Activated T-cell treated with anti-CD3 and anti-CD28 coated beads for 4 hours (primary cell): ENCODE measurements at places on chromosomes 12 and 14.
A peak's percentile ranks its signal among the peaks of the same experiment; 100 is the strongest.

- no peak for DNase-seq
Observed at GRCh38 chr12:108702595-108703320, 28.6 kb downstream of the CORO1C start.

DNA sequence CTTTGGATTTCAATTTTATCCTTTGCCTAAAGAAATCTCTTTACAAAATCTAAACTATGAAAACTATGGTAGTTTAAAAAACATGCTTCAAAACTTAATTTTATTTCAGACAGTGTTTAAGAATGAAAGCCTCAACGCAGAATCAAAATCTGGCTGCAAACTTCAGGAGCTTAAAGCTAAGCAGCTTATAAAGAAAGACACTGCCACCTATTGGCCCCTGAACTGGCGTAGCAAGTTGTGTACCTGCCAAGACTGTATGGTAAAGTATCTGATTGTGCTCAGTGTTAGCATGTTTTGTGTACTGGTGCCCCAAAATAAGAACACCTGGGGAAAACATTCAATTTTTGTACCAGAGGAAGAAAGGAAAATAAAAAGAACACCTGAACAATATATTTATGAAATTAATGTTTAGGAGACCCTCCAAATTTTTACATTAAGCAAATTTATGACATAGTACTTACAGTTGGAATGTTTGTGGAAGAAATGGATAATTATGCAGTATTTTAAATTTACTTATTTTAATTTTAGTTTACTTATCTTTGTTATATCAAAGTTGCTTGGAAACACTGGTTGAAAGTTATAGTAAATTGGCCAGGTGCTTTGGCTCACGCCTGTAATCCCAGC is 12.2 kb downstream of the UBR7 start:
- DNase-seq: peak; percentile 30

GRCh38 chr12:13841358-13841757 is 140.0 kb downstream of the GRIN2B start:
- no peak for DNase-seq

- DNase-seq: no peak
Observed at GRCh38 chr12:2779281-2779680, 15.5 kb upstream of the FKBP4 start.

DNA sequence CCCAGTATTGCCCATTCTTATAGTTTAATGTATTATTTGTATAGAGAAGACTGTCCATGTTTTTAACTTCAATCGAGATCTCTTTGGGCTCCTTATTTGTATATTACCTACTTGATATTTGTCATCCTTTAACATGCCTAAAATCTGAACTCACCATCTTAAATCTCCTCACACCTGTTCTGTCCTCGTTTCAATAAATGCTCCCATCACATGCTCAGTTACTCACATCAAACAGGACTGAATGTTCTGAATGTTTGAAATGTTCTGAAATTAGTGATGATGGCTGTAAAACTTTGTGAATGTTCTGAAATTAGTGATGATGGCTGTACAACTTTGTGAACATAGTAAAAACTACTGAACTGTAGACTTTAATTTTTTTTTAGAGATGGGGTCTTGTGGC is 34.5 kb downstream of the COCH start:
- no peak for DNase-seq

DNA sequence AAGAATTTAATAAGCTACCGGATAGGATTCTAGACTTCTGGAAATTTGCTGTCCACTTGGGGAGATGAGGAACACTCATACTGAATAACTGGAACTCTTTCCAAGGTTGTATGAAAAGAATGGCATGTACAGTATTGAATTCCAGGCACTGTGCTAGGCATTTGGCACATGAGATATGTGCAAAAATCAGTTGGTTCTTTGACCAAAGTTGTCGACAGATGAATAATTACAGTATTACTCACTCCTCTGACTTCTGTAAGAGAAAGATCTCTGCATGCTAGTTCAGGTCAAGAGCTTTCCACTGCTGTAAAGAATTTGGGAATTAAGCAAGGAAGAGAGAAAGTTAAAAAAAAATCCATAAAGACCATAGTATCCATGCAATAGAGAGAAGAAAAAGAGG is 764.7 kb downstream of the BCL11B start:
- no peak for DNase-seq

GRCh38 chr14:73105050-73105449 is 31.3 kb upstream of the PSEN1 start:
- DNase-seq: no peak

GRCh38 chr12:12714276-12715021 is 2.7 kb upstream of the CDKN1B start:
- DNase-seq: no peak

- no peak for DNase-seq
Observed at GRCh38 chr12:71295953-71296352, 138.2 kb upstream of the TSPAN8 start.

- DNase-seq: no peak
Observed at GRCh38 chr12:83985084-83985483, 927.5 kb downstream of the SLC6A15 start.

DNA sequence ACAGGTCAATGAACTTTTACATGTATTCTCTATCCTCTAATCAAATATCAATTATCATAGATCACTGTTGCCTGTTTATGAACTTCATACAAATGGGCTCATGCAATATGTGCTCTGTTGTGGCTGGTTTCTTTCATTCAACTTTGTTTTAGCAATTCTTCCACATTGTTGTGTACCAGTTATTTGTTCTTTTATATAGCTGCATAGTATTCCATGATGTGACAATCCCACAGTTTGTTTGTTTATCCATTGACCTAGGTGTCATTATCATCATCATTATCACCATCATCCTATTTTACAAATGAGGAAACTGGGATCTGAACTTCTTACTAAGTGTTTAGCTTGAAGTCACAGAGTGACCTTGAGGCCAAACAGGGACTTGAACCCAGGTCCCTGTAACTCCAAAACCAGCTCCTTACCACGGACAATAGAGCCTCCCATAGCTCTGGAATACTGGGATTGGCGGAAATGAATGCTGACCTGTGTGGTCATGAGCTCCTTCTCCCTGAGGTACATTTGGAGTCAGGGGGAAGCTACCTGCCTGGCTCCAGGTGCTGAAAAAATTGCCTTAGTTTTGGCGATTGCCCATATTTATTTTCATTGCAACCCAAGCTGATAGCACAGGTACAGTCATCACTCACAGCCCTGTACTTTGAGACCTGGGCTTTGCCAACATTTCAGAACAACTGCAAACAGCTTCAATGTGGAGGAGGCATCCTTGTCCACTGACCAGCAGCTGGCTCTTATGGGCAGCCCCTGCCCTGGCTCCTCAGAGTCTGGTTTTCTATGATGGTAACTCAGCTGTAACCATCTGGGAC is 9.2 kb downstream of the ZFP36L1 start:
- no peak for DNase-seq

DNA sequence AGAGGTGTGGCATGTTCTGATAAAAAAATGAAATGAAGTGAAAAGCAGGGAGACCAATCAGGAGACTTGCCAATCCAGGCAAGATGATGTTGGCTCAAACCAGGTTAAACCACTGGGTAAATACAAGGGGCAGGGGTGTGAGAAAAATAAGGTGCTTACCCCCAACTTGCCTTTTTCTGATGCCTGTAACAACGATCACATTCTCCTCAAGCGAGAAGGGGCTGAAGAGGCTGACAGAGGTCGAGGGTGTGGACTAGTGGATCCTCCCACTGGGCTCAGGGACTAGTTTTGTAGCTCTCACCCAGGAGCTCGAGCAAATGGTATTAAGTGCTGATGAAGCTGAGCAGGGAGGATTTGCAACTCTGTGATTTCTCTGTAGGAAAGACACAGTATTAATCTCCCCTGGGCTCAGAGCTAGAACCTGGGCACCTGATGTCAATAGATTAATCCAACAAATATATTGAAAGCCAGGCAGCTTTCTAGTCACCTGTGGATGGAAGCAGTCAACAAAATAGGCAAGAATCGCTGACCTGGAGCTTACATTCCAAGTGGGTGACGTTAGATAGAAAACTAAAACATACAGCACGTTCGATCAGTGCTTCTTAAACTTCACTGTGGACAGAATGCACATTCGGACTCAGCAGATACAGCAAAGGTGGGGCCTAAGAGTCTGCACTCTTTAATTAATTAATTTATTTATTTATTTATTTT is 15.2 kb upstream of the EAPP start:
- no peak for DNase-seq

- no peak for DNase-seq
Observed at GRCh38 chr12:53975064-53975471, 314 bp upstream of the HOTAIR start.

DNA sequence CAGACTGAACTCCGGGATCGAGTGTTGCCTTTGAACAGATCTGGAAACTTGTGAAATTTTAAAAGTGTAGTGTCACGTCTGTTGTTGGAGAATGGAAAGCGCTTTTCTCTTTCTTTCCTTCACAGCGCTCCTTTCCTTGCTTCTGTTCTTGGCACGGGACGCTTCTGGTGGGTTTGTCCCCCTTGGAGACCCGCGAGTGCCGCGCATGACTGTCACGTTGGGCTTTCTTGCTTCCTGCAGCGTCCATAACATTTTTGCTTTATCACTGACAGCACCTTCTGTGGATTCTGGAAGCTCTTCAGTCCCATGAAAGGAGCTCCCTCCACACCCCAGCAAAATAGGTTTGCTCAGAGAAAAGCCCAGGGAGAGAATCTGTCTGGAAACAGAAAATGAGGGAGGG is 193.0 kb upstream of the TMEM132C start:
- DNase-seq: no peak

GRCh38 chr12:51118706-51119105 is 35.3 kb upstream of the CSRNP2 start:
- DNase-seq: no peak

DNA sequence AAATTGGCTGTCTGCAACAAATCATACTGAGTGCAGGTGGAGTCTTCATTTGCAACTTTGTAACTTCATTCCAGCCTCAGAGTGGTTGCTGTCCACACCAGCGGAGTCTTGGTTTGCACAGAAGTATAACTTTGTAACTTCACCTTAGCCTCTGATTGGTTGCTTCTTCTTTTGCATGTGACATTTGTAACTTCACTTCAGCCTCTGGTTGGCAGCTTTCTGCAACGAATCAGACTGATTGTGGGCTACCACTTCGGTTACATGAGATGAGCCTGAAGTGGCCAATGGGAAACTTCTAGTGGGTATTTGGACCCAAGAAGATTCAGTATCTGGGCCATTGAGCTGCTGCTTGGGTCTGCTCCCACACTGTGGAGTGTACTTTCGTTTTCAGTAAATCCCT is 17.8 kb downstream of the RASSF8 start:
- DNase-seq: no peak

DNA sequence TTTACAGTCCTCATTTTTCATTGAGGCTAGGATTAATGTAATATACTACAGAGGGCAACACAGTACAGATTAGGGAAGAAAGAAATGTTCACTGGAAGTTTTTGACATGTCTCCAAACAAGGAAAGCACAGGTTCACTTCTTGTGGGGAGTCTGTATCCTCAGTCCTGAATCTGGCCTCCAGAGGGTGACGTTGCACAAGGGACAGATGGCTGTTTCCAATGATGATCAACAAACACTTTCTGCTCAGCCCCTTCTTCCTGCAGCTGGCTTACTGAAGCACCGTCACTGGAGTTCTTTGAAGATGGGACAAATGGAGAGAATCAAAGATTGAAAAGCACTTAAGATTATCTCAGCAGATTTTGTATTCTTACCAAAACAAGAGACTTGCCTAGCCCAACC is 123.3 kb upstream of the OR4E1 start:
- DNase-seq: no peak

- DNase-seq: no peak
Observed at GRCh38 chr14:45633220-45633984, 380.4 kb upstream of the MIS18BP1 start.

DNA sequence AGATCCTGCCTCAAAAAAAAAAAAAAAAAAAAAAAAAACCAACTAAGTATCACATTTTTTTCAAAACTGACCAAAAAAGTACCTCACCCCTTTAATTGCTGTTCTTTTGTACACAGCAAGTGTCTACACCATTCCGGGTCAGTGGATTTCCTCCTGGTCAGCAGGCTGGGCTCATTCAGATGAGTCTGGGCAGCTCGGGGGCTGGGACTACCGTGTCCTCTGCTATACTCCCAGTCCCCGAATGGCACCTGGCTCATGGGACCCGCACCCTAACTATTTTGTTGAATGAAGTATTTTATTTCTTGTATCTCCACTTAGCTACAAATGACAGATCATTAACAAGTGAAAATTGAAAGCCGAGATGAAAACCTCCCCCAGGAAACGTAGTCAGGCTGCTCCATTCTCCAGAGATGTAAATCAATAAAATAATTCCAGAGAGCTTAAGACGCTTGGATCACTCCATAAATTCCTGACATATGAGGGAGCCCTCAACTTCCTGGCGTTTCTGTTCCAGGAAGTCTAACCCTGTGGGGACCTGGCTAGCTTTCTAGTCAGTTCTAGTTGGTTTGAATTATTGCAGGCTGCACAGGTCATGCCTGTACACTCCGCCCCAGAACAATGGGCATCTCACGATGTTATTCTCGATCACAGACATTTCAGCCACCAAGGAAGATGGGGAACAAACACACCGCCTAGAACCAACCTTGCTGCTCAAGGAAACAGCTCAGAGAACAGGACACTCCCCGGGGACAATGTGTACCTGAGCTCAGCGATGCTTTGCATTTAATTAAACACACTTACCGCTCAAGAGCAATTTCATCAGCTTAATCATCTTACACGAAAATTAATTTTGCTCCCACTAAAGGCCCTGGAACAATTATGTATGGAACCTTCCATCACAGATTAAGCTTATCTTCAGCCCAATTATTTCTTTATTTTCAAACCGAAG is 76.3 kb downstream of the RIMBP2 start:
- no peak for DNase-seq

- DNase-seq: no peak
Observed at GRCh38 chr12:115341442-115341841, 657.5 kb upstream of the TBX3 start.

DNA sequence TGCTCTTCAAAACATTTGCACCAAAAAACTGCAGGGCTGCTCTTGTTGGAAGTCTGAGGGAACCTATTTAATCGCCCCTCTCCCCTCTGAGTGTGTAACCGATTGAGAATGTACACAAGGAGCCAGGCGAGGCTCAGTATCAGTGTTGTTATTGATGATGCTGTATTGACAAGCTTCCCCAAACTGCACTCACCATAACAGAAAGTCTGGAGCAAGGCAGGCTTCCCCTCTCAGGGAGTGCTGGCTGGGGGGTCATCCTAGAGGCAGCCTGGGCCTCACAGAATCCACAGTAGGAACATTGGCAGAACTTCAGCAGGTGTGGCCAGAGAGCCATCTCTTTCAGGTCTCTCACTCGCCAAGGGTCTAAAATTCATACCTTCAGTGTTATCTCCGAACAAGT is 58.1 kb upstream of the TUNAR start:
- DNase-seq: no peak

DNA sequence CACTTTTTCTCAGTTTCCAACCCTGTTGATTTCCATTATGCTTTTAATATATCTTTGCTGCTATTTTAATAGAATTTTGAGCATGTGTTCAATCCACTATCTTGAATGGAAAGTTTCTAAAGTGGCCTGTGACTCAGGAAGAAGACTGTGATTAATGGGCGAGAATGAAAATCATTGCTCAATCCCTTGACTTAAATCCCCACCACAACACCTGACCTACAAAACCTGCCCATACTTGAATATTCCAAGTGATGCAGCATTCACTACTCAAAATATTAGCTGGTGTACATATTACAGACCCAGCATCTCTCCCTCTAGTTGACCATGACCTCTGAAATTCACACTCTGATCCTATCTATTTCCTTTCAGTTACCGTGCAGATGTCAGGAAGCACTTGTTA is 1.3 kb upstream of the OAS3 start:
- no peak for DNase-seq

GRCh38 chr14:32083789-32084188 is 6.7 kb downstream of the ARHGAP5 start:
- DNase-seq: no peak
